ENCODE measurements at places on chromosomes 11 and 22.

DNA sequence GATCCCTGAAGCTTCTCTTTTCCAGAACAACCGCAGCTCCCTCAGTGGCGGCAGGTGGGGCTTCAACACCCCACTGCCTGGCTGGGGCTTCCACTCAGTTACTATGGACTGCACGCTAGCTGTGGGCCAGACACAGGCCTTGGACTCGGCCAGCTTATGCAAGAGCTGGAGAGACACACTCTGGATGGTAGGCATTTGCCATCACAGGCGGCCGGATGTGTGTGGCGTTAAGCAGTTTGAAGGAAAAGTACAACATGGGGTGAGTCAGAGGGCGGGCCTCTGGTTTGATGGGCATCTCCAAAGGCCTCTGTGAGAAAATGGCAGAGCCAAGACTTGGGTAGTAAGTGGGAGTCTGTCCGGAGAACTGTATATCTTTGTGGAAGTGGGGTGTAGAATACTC lies 17.6 kb downstream of the KCNJ4 start:
- DNase-seq: no peak

GRCh38 chr22:30891443-30891755 lies 77.2 kb downstream of the MORC2 start:
- DNase-seq: no peak

DNA sequence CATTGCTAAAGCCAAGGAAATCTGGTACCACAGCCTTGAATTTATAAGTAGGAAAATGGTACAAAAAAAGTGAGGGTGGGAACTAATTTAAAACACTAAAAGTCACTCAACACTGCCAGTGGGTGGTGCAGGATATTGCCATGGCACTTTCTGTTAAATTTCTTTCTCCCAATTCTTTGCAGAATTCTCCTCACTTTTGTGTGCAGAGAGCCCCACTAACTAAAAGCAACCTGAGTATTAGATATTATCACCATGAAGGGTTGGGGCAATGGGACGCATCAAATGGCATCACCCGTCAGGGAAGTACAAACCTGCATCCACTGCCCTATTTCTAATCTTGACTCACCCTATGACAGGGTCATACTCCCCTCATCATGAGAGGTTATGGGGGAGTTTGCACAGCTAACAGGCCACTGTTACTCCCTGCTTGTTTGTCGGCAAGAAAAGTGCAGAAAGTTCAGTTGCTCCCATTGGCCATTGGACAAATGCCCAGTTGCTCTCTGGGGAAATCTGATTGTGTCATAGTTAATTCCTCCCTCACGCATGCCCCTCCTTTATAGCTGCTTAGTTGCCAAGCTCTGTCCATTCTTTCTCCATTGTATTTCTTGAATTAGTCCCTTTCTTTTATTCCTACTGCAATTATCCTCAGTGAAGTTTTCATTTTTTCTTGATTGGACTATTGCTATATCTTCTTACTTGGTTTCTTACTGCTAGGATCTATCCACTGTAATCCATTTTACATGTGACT lies 93.8 kb upstream of the BLID start:
- peak; percentile 53 for DNase-seq

DNA sequence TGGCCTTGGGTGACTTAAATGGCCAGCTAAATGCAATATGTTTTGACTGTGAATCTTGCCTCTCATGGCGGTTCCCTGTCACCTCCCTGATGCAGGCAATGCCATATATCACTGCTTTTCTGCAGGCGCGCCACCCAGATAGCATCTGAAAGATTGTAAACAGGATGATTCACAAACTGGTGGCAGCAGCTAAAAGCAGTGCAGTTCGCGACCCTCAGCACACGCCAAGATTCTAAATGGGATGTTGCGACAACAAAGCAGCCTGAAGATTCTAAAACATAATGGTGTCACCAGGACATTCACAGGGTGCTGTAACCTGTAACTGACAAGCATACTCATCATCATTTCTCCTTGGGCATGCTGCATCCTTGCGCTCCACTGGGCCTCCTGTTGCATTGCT lies 440.4 kb upstream of the CADM1 start:
- DNase-seq: no peak

GRCh38 chr11:12042215-12042676 lies 33.8 kb upstream of the DKK3 start:
- no peak for DNase-seq

DNA sequence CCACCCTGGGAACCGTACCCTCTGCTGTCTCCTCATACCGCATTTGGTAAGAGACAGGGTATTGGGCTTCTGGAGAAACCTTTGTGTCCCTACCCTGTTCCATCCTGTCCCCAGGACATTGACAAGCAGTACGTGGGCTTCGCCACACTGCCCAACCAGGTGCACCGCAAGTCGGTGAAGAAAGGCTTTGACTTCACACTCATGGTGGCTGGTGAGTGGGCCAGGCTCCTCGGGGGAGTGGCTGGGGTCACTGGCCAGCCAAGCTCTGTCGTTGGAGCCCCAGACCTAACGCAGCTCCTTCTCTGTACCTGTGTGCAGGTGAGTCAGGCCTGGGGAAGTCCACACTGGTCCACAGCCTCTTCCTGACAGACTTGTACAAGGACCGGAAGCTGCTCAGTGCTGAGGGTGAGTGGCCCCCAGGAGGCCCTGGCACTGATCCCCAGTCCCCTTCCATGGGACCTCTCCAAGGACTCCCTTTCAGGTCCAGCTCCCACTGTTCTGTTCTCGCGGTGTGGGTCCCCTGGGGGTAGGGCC lies 3.8 kb upstream of the GP1BB start:
- no peak for DNase-seq

GRCh38 chr11:112971195-112971594 lies 10.0 kb downstream of the NCAM1 start:
- no peak for DNase-seq

DNA sequence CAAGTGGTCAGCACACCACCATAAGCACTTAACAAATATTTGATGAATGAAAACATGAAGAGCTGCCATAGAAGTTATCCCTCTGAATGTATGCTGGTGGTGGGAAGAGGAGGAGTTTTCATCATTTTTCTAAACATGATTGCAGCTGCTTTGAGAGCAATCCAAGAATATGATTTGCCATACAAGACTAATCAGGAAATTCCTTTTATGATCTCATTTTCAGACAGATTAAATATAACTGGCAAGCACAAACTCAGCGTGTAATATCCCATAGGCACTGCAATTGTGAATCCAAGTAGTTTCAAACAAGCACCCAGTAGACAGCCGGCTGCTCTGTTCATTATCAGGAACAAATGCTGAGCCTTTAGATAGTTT lies 505.7 kb upstream of the LUZP2 start:
- DNase-seq: no peak

GRCh38 chr11:40268551-40268950 lies 1190.9 kb downstream of the LRRC4C start:
- no peak for DNase-seq

All from left lung (tissue), 14 donors.